Esophagus muscularis mucosa (tissue), 4 donors: ENCODE measurements at places on chromosomes 2 and 18. TPM values are rescaled to one million over a fixed set of nuclear protein-coding genes. Genes with fewer than 3 reads are reported as not detected.

The PPP1R7 gene
- 87.2 TPM for total RNA-seq

The MAB21L4 gene
- total RNA-seq, result 0.83 TPM

The KRTCAP3 gene
- total RNA-seq, result not detected

The COL4A4 gene
- 9.6 TPM for total RNA-seq

The PLCD4 gene
- total RNA-seq, result 5.1 TPM

GRCh38 chr18:58998401-58999203 is 133.9 kb downstream of the ZNF532 start:
- DNase-seq, result no peak

DNA sequence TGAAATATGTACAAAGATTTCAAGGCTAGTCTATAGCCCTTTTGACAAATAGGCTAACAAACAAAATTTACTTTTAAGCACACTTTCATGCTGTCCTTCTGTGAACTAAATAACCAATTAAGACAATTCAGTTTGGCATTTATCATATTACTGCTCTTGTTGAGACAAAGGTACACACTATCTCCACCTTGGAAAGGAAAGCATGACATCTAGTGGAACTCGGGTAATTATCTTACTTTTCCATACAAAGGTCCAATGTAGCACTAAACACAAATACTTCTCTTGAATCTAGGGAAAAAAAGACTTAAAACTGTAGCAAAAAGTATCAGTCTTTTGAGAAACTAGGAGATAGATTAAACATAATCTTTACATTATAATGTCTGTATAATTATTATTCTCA is 125.0 kb upstream of the CD226 start:
- no peak for DNase-seq

DNA sequence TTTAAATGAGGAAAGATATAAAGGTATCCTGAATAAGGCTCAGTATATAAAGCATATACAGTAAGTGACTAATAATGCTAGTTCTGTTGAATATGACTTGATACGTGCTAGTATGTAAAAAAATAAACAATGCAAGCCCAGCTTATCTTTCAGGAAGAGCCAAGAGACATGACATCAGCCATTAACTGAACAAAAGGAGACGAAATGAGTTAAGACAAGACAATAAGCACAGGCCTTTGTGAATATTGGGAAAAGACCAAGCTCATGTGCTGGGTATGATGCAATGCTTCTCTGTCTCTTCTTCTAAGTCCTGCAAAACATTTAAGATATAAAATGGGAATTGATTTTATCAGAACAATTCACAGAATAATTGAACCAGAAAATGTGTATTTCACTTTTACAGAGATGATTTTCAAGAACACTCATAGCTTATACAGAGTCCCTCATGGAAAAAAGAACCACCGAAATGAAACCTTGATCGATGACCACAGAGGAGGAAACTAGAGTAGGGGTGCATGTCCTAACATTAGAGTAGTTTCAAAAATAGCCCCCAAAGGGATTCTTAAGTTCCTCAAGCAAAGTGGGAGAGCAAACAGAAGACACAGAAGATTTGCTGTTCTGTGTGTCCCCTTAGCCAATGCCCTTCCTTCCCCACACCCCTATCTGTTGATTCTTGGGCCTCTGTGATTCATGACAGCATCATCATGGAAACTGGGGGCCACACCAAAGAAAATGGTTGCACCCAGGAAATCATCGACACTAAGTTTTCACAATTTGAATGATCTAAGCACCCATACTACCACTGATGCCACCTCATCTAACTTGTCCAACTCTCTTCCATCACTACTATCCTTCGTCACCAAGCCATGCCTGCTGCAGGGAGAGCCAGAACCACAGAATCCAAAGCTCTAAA is 68.0 kb upstream of the CRIM1 start:
- DNase-seq, result no peak

GRCh38 chr18:76277801-76278200 is 217.2 kb downstream of the ZNF516 start:
- DNase-seq, result no peak

DNA sequence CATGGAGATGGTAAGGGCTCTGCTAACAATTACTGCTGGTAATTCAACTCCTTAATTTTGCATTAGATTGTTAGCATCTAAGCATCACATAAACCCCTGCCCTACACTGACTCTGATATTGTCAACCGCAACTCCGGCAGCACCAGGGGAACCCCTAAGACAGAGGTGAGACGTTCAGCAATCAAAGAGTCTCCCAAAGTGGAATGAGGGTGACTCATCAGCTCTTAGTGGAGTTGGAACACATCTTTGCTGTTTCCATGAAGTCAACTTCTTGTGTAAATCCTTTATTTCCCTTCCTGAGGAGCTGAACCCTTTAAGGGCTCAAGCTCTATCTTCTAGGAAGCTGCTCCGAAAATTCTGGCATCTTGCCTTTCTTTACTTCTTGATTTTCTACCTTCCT is 52.1 kb downstream of the ABCG8 start:
- DNase-seq, result no peak

- DNase-seq, result no peak
Measured at GRCh38 chr2:31081492-31081891, 56.7 kb downstream of the GALNT14 start.

- no peak for DNase-seq
Measured at GRCh38 chr2:112829101-112829960, 7.2 kb downstream of the IL1B start.

DNA sequence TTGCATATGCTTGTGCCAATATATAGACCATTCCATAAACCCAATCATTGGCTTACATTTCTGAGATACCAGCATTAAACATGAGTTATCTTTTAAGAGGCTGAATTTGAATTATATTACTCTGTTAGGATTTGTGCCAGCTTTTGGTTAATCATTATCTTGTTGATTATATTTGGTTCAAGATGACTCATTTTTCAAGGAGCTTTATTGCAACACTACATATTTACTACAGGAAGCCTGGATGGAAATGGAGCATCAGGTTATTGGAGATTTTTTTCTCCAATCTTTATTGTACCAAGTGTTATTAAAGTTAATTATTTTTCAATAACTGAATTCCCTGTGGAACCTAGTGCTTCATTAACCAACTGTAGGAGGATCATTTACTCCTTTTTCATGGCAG is 26.4 kb downstream of the EML4 start:
- no peak for DNase-seq

DNA sequence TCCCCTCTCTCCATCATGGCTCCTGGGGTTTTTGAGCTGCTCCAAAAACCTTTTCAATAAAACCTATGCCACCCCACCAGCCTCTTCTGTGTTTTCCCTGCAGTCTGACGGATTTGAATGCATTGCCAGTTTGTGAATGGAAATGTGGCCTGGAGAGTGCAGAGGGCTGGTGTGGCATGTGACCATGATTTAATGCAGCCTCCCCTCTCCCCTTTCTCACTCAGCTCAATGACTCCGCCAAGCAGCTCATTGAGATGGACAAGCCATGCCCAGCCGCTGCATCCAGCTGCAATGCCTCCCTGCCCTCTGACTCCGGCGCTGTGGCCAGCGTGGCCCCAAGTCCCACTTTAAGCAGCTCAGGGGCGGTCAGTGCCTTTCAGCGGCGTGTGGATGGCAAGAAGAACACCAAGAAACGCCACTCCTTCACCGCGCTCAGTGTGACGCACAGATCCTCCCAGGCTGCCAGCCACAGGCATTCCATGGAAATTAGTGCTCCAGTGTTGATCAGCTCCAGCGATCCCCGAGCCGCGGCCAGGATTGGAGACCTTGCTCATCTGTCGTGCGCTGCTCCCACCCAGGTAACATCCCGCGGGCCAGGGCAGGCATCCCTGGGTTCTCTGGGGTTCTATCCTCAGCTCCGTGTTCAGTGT is 215.3 kb downstream of the SEPTIN10 start:
- DNase-seq, result no peak

GRCh38 chr2:206176121-206176520 is 16.4 kb downstream of the EEF1B2 start:
- DNase-seq, result no peak

DNA sequence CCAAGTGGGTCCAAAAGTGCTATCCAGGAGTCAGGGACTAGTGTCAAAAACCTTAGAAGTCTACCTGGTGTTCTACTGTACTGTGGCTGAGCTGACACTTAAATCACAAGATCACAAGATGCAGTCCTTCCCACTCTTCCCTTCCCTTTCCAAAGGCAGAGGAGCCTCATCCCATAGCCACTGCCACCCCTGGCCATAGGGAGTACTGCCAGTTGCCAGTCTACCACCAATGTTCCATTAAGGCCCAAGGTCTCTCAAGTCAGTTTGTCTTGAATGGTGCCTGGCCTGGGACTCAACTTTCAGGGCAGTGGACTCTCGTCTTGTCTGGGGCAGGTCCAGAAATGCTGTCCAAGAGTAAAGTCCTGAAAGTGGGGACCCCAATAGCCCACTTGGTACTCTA is 585.6 kb downstream of the NUP35 start:
- no peak for DNase-seq
